SK-N-SH treated with all-trans-retinoic acid at 6 μM for 48 hours (cell line): ENCODE measurements at places on chromosomes 12 and 14.

DNA sequence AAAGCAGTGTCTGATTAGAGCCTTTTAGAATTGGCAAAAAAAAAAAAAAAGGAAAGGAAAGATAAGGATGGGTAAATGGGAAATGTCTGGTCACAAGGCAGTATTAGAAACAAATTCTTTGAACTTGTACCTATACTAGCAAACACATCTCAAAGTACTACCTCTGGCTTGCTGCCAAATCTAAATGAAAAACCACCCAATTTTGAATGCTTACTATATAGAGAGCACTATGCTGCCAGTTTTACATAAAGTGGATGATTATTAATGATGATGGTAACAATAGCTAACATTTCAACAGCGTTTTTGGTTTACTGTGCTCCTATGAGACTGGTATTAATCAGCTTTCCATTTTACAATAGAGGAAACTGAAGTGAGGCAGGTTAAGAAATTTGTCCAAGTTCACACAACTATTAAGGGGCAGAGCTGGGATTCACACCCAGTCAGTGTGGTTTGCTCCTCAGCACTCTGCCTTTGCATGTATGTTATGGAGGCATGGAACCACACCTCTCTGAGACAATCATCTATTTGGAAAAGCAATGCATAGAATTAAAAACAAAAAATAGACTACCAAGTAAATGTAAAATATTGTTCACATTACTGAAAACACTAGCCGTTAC lies 34.2 kb downstream of the ATP2B1 start:
- ATAC-seq: no peak

DNA sequence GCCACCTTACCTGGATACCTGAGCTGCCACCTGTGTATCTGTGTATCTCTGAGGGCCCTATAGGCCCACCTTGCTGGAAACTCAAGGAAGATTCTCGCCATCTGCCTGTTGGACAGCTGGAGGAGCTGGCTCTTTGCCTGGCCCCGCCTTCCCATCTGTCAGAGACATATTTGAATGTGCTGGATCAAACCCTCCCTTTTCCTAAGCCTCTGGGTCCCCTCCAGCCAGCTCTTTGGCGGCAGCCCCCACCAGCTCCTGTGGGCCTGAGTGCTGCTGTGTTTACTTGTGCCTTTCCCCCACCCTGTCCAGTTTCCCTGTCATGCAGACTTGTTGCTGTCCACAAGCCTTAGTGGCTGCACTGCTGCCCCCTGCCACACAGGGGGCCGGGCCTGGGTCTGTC lies 55.9 kb upstream of the SRSF5 start:
- no peak for ATAC-seq

- no peak for ATAC-seq
Observed at GRCh38 chr12:26770239-26771070, 62.5 kb downstream of the ITPR2 start.

GRCh38 chr12:10033783-10034545 lies 3.5 kb downstream of the CLEC9A start:
- no peak for ATAC-seq

GRCh38 chr14:81834308-81834707 lies 300.7 kb upstream of the SEL1L start:
- ATAC-seq: no peak

- peak; percentile 12 for ATAC-seq
Observed at GRCh38 chr14:103110681-103111231, 12.5 kb upstream of the TNFAIP2 start.

DNA sequence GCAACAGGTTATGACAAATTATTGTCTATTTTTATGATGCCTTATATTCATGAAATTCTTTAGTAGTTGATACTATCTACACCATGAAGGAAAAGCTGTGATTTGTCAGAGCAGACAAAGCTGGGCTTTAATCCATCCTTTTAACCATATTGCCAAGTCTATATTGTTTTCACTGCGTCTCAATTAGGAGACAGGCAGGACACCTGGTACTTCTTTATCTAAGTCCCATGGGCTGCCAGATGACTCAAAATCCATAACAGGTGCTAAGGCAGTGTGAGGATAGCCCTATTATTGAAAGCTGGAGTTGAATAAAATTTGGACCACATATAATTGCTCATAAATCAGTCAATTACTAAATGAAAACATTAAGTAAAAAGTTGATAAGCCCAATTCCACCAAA lies 22.6 kb downstream of the INSM2 start:
- no peak; the same call in 2 of the 3 replicates for ATAC-seq

- ATAC-seq: no peak
Observed at GRCh38 chr12:24697769-24698168, 251.1 kb downstream of the BCAT1 start.

- no peak for ATAC-seq
Observed at GRCh38 chr12:5430641-5431603, 986 bp upstream of the NTF3 start.
